Left renal cortex interstitium (tissue), 4 donors: ENCODE measurements at places on chromosomes 6 and 20. TPM values are rescaled to one million over a fixed set of nuclear protein-coding genes. Genes with fewer than 3 reads are reported as not detected.
A peak's percentile ranks its signal among the peaks of the same experiment; 100 is the strongest.

Gene EPPIN
- polyA plus RNA-seq: 0.08 TPM

DNA sequence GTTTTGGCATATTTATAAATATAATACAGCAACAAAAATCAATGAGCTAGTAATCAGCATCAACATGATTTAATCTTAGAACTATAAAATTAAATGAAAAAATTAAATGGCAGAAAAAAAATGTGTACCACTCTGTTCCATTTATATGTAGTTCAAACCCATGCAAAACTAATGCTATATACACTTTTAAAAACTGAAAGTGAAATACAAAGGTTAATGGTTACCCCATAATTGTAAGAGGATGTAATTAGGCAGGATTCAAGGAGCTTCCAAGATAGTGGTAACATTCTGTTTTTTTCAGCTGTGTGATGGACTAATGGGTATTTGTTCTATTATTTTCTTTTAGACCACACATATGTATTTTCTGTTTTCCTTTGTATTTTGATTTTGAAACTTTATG lies 492.1 kb downstream of the UTRN start:
- DNase-seq: no peak

Gene SAYSD1
- 20.1 TPM for polyA plus RNA-seq

GRCh38 chr6:5318617-5319272 lies 57.4 kb downstream of the FARS2 start:
- no peak for DNase-seq

Gene COL12A1
- 76.7 TPM for polyA plus RNA-seq

Gene BPIFA1
- polyA plus RNA-seq: not detected

DNA sequence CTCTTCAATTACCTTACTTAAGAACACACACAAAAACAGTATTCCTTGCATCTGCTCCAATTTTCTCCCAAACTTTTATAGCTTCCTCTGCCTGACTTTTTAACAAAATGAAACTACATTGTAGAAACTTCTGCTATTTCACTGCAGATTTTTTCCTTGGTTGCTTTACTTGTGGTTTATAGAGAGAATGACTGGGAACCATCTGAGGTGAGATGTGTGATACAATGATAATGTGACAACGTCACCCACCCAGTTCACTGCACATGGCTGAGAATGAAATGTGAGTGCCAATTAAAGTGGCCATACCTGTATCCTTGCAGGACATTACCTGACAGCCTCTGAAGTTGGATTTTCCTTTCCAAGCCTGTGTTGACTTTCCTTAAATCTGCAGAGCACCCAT lies 258.4 kb downstream of the CD83 start:
- no peak for DNase-seq

DNA sequence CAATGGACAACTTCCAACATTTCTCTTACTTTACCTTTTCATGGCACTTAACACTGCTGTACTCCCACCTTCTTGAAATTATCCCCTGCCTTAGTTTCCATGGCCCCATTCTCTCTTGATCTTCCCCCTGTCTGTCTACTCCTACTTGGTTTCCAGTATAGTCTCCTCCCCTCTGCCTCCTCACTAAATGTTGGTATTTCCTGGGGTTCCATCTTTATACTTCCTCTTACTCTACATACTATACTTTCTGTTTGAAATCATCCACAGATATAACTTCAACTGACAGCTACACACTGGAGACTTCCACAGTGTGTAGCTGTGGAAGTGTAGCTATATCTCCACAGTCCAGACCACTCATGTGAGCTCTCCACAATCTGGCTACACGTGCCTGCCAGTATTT lies 13.5 kb downstream of the ZHX3 start:
- no peak for DNase-seq

Gene UNC93A
- polyA plus RNA-seq: 7.4 TPM

Gene SRSF12
- 11.8 TPM for polyA plus RNA-seq

- no peak for DNase-seq
Observed at GRCh38 chr6:56713254-56713672, 70.6 kb upstream of the DST start.

- DNase-seq: no peak
Observed at GRCh38 chr6:20341564-20341963, 60.1 kb upstream of the E2F3 start.

DNA sequence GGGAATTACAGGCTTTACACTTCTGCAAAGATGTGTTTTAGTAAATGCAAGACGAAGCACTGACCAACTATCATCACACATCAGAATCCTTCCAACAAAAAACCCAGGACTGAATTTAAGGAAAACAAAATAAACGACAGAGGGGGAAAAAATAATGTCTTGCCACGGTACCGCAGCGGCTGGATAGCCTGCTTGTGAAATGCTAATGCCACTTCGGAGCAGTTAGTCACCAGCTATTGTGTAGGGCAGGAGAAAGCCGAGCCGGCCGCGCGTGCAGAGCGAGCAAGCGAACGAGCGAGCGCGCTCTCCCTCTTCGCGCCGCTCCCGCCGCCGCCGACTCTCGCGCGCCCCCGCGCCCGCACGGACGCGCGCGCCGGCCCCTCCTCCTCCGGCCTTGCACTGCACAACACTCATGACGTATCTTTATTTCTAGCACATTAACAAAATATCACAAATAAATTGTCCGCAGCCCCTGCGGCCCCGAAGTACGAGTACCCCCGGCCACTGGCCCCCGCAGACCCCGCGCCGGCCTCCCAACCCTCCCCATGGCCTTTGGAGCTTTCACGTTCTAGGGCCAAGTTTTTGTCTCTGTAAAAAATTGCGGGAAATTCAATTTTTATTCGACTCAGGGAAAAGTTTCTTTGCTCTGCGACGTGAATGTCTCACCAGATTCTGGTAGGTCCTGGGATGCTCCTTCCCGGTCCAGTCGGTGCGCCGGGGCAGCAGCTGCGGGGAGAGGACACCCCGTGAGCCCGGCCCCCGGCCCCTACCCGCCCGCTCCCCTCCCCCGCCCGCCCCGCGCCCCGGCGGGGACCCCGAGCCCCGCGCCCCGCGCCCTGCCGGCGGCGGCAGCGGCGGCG lies 1.0 kb downstream of the PHIP start:
- peak; percentile 75 for DNase-seq

DNA sequence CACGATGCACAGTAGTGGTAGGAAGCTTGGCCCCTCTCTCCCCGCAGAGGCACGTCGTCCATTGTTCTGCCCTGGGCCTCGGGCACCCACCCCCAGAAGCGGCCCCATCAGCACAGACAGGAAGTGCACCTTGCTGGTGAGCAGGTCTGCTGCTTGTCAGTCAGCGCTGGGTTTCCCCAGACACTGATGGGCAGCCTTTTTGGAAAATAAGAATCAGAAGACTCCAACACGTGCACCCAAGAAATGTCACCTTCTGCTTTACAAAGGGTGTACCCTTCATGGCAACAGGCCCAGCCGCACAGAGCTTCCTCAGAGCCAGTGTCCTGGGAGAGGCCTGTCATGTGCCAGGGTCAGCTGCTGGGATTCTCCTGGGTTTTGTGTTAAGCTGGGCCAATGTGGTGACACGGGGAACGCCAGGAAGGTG lies 34.7 kb upstream of the IRF4 start:
- no peak for DNase-seq

DNA sequence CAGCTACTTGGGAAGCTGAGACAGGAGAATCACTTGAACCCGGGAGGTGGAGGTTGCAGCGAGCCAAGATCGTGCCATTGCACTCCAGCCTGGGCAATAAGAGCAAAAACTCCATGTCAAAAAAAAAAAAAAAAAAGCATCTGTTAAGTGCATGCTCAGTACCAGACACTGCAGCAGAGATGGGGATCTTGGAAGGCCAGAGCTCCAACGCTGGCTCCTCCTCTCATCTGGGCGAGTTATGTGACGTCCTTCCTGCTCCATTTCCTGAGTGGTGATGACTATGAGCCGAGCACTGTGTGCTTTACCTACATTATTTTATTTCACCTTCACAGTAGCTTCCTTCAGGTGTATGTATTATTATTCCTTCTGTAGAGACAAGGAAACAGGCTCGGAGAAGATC lies 38.5 kb upstream of the CDH22 start:
- DNase-seq: no peak

DNA sequence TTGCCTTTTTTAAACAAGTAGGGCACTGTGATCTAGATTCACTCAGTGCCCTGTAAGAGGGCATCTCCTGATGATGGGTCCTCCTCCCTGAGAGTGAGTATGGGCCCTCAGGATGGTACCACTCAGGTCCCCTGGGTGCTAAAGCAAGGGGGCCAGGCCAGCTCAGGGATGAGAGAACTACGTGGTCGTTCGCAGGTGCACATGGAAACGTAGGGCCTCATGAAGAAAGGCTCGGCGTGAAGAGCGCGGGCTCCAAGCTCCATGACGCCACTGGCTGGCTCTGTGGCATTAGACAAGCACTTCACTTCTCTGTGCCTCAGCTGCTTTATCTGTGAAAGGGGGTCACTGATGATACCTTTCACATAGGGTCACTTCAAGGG lies 50.7 kb downstream of the SYNJ2 start:
- no peak for DNase-seq
